ENCODE measurements at places on chromosomes 1 and 21.

- no peak for DNase-seq
Measured at GRCh38 chr1:180527101-180527669, 24.8 kb upstream of the ACBD6 start.

GRCh38 chr1:240282061-240282830, 190.6 kb downstream of the FMN2 start:
- no peak for DNase-seq

GRCh38 chr21:45075596-45076244, 1.3 kb downstream of the ADARB1 start:
- DNase-seq: no peak

DNA sequence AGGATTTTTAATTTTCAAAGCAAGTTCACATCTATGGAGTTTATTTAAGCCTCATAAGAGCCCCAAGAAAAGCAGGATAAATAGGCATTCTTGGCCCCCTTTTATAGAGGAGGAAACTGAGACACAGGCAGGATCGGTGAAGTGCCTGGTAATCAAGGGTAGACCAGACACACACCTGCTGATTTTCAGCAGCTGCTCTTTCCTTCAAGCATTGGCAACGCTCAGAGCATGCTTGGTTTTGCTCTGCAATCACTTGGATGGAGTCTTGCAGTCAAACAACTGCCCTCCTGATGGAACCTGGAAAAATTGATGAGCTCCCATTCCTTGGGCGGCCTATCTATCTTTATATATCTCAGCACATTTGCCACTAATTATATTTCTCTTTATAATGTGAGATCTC, 478.9 kb upstream of the CAMK1G start:
- no peak for DNase-seq

DNA sequence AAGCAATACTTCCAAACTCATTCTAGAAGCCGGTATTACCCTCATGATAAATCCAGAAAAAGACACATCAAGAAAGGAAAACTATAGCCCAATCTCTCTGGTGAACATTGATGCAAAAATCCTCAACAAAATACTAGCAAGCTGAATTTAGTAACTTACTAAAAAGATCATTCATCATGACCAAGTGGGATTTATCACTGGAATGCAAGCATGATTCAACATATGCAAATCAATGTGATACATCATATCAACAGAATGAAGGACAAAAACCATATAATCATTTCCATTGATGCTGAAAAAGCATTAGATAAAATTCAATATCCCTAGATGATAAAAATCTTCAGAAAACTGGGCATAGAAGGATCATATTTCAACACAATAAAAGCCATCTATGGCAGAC, 402.9 kb downstream of the TGFB2 start:
- DNase-seq: no peak

DNA sequence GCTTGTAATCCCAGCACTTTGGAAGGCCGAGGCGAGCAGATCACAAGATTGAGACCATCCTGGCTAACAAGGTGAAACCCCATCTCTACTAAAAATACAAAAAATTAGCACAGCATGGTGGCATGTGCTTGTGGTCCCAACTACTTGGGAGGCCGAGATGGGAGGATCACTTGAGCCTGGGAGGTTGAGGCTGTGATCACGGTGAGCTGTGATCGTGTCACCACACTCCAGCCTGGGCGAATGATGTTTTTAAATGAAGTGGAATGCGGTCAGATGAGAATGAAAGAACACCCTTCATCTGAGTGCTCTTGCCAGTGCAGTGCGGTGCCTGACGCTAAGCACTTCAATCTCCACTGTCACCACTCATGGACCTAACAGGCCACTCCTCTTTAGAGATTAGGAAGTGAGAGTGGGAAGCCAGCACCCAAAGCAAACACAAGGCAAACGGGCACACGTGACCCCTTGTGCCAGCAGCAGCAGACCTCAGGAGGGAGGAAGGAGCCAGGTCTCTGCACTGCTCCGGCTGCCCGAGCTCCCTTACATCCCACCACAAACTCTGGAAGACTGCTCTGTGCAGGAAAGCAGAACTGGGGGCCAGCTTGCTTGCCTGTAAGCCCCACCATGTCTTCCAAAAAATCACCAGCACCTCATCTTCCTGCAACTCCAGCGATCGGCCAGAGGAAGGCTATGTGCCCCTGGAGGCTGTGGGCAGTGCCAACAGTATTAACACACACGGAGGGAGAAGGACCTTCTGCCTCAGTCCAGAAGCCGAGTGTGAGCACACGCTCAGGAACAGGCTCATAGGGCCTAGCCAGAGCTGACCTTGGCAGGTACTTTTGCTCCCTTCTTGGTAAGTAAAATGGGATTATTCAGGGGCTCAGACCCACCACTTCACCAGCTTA, 9.7 kb downstream of the CTNNBIP1 start:
- DNase-seq: peak; percentile 23

DNA sequence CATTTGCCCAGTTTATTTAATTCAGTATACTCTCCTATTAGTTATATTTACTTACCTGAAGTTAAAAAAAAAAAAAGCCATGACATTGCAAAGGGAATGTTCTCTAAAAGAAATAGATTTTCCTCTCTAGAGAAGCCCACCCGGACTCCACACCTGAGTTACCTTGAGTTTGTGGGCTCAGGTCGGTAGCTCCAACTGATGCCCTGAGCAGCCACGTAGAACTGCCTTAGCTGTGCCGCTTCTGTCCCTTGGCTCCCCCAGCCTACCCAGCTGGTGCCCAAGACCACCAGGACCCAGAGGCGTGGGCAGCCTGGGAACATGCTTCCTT, 250 bp downstream of the F5 start:
- DNase-seq: no peak

DNA sequence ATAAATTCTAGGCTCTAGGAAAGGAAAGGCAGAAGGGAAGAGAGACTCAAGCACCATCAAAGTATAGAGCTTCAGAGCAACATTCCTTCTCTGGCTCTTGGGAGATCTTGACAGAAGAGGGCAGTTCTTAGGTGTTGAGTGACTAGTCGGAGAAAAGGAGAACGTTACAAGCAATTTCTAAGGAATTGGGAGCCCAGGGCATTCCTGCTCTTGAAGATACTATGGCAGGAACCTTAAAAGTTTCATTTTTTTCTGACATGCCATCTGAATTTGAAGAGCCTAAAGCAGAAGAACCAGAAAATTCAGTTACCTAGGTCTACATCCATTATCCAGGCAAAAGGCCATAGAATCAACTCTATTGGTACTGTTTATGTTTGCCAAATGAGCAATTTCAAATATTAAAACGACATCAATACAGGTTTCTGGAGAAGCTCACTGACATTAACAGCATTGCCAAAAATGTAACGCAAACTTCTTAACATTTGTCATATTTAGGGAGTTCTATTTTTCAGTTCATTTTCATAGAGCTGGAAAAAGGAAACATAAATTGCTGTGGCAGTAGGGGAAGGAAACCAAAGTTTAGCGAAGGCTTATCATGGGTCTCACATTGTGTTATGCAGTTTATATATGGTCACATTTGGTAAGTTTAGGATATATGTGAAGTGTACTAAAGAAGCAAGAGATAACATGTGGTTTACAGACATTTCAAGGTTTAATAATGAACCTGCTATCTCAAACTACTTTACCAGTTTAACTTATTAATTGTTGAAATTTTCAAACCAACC, 210.1 kb upstream of the NRIP1 start:
- DNase-seq: no peak

DNA sequence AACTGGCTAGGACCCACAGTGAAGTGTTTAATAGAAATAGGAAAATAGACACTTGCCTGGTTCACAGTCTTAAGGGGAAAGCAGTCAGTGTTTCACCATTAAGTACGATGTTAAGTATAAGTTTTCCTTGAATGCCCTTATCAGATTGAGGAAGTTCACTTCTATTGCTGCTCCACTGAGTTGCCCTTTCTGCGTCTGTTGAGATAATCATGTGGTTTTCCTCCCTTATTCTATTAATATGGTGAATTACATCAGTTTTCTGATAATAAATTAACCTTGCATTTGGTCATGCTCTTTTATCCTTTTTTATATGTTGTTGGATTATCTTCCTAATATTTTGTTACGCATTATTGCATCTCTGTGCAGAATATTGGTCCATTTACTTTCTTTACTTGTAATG, 21.4 kb downstream of the UTS2 start:
- no peak for DNase-seq

GRCh38 chr1:18618546-18619466, 11.8 kb upstream of the PAX7 start:
- DNase-seq: no peak

- DNase-seq: no peak
Measured at GRCh38 chr1:88060750-88061491, 623.2 kb upstream of the PKN2 start.

DNA sequence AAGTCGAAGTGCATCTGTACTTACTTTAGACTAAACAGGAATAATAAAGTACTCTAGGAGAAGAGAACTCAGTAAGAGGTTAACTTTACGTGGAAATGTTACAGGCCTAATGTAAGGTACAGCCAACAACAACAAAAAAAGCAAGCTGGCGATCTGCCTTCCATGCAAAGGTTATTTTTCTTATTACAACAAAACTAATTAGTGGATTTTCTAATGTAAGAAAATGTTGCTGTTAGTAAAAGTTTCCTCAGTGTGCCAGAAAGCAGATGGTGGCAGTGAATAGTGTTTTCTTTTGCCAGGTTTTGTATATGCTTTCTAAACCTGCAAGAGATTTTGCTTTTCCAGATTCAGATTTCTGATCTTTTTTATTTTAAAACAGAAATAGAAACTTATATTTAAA, 179.2 kb downstream of the NFIA start:
- no peak for DNase-seq

DNA sequence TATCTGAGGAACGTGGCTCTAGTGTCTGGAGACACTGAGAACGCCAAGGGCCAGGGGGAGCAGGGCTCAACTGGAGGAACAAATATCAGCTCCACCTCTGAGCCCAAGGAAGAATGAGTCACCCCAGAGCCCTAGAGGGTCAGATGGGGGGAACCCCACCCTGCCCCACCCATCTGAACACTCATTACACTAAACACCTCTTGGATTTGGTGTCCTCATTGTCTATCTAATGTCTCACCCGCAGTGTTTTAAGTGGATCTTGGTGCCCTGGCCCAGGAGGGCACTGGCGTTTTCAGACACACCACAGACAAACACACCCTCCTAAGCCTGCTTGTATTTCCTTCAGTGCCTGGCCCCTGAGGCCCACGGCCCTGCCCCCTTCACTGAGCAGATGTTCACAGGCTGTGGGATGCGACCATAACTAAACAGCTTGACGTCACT, 2.2 kb upstream of the FALEC start:
- DNase-seq: no peak

DNA sequence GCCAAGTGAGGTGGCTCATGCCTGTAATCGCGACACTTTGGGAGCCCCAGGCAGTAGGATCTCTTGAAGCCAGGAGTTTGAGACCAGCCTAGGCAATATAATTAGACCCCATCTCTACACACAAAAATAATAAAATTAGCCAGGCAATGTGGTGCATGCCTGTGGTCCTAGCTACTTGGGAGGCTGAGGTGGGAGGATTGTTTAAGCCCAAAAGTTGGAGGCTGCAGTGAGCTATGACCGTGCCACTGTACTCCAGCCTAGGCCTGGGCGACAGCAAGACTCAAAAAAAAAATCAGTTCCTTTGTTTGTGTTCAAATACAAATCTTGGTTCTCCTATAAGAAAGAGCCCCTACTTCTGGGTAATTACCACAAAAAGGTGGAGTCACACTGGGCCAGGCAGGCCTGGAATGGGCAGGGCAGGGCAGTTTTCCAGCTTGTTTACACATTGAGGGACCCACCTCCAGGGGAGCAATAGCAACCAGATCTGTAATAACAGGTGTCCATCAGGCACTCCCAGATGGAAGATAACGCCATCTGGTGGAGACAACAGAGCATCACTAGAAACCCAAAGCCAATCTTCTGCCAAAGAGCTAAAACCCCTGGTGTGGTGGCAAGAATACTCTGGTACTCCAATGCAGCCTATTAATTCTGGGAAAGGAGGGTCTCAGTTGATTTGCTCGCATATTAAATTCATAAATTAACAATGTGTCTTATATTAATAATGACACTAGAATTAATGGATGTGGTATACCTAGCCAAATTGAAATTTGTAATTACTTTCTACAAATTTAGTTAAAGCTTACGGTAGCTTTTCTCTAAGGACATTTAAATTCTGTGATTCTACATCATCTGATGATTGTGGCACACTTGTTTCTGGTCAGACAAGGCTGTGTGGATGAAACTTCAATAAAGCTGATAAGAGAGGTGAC, 13.2 kb downstream of the PPP1R15B start:
- peak; percentile 78 for DNase-seq

DNA sequence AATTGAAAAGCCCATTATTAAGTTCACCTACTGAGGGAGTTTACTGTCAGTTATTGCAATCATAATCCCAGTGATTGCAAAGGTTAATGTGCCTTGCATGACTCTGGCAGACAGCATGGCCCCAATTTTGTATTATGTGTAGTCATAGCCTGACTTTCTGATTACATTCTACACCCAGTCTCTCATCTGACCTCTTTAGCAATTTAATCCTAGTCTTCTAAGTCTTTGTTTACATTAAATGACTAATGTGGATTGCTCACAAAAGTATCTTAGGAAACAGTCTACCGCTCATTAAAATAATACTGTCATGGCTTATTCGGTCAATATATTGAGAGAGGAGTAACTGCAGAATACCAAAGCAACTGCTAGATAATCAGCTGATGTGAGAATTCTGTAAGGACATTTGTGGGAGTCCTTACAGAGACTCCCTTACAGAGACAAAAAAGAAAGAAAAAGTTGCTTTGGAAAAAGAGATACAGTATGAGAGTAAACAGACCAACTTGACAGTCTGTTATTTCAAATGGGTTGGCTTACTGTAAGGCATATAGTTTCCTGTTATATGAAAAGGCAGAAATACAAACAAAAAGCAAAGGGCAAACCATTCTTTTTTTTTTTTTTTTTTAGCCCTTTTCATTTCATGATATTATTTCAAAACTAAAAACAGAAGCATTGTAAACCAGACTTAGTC, 42.8 kb downstream of the SMG7 start:
- no peak for DNase-seq

DNA sequence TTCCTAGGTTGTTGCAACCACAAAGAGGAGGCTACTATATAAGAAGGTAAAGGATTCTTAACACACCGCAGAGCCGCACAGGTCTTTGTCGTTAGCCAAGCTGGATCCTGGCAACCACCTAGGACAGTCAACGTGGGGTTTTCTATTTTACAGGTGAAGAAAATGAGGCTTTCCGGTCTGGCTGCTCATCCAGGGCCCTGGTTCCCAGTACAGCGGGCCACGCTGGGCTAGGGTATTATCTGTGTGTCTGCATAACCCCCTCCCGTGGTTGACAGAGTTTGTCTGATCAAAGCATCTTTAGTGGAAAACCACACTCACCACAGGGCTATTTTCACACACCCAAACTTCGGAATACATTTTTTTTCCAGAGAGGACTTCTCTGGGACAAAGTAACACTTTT, 39.0 kb upstream of the PDE9A start:
- no peak for DNase-seq
